Activated CD4-positive, alpha-beta T cell treated with anti-CD3 and anti-CD28 coated beads for 1 hour (primary cell): ENCODE measurements at places on chromosomes 12 and 14.

- no peak for DNase-seq
Measured at GRCh38 chr12:28563936-28564335, 373.7 kb downstream of the CCDC91 start.

- DNase-seq: no peak
Measured at GRCh38 chr12:31850268-31850667, 108.9 kb upstream of the RESF1 start.

GRCh38 chr12:78584695-78585094, 279.9 kb upstream of the SYT1 start:
- no peak for DNase-seq

- DNase-seq: no peak
Measured at GRCh38 chr12:15322164-15323061, at the start of gene PTPRO. Gene PTPRO (plus strand): TSS chr12:15322508.

DNA sequence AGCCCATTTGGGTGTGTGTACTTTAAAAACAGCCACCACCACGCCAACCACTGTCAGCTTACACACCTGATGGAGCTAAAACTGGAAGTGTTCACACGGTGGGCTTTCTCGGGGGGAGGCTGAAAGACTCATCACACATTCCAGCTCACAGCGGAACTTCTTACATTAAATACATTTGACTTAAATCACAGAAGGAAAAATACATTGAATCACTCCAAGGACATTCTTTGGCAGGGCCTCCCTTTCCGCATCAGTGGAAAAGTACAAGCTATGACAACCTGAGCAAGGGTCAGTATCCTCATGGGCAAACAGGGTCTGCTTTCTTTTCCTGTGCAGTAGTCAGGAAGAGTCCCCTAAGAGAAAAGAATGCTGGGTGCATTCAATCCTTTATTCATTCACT, 31.0 kb upstream of the TC2N start:
- no peak for DNase-seq

DNA sequence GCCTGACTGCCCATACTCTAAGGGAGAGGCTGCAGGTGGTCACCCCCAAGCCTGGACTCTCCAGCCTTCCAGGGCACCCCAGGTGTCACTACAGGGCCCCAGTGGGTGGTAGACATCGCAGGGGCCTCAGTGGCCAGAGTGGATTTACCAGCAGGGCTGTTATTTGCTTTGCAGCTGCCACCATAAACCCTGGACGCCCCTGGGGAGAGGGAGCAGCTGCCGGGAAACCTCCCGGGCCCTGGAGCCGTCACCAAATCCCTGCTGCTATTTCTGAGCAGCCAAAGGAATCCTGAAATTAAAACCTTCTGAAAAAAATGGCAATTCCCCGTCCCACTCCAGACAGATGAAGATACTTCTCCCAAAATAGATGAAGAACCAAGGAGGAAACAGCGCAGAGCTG, 13.9 kb downstream of the TMEM119 start:
- no peak for DNase-seq

DNA sequence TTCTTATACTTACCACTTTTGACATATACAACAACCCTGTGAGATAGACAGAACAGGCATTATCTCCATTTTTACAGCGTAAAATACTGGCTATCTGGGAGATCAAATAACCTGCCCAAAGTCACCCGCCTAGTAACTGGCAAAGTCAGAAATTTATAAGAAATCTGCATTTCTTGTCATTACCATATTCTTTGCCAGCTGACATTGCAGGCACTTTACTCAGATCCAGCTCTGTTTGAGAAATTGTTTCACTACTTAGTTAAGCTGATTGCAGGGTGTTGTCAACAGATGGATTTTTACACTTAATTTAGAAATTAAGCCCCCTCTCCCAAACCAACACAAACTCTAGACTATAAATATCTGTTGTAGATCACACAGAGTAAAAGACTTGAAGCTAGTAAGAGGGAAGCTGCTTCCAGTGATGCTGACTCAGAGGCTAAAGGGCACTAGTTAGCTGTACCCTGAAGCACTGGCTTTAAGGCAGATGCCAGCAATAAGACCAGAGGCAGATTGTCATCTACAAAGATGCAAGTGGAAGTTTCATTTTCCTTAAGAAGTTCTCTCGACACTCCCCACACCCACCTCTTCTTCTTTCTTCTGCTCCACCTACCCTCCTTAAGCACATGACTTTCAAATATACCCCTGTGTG, 153.1 kb downstream of the ANO6 start:
- DNase-seq: no peak

GRCh38 chr12:28040246-28040645, 67.7 kb upstream of the PTHLH start:
- DNase-seq: no peak

DNA sequence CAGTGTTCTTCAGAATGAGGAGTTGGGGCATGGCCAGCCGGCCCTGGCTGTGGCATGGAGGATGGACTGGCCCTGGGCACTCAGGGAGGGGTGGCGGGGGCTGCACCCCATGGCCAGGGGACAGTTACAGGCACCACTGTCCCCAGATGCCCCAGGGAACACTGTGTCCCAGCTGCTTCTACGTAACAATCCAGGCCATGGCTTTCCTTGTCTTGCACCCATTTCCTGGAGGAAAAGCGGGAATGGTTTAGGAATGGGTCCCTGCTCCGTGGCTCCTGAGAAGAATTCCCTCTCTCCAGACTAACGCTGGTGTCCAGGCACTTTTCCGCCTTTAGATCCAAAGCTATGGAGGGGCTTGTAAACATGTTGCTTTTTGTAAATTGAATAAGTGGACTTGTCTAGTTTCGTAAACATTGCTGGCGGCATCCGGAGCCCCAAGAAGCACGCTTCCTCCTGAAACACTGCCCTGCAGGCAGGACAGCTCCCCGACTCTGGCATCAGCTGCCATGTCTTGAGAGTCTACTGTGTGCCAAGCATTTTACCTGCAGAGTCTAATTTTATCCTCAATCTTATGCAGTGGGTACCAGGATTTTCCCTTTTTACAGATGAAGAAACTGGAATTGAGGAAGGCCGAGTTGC, 238.3 kb downstream of the SLC41A2 start:
- no peak for DNase-seq

DNA sequence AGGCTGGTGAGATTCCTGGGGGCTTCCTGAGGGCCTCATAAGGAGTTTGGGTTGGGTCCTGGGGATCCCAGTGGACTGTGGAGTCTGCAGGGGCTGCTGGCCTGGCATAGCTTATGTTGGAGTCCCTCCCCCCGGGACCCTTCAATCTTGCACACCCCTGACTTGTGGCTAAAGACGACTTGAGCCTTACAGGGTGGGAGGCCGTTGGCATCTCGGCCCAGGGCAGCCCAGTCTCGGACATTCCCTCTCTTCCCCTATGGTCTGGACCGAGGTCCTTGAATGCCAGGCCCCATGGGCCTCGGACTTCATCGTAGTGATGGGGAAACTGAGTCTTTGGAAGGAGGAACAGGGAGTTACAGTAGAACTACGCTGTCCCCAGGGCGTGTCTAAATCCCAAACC, 12.5 kb downstream of the RTL1 start:
- peak; percentile 3 for DNase-seq

DNA sequence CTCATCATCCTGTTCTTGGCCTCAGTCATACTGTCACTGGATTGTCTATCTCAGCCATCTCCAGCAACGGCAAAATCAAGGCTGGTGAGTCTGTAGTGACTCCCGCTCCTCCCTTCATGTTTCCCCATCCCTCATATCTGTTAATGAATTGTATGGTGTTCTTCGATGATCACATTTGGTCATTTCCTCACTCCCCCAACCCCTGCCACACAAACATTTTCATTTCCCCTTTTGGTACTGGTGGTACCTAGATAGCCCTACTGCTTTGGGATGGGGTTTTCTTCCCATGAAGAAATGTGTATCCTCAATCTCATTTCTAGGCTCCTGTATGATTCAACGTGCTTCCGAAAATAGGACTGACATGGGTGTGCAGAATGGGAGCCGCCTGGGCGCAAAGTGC, 2.7 kb upstream of the KLHL33 start:
- no peak for DNase-seq

DNA sequence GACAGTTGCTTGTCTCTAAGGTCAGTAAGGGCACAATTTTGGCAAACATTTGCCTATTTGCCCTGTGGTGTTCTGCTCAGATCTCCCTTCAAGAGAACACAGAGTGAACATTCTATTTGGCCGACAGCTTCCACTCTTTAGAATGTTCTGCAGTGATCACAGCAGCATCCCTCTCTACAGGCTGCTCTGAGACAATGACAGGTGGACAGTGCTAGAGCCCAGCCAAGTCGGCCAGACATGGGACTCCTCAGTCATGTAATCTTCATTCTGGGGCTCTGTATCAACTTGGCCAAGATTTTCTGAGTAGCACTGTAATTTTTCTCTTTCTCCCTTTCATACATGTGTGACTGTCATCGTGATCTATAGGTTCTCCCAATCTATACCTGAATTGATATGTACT, 34.8 kb downstream of the TIMELESS start:
- DNase-seq: no peak

GRCh38 chr12:105783983-105784947, 354.5 kb downstream of the NUAK1 start:
- no peak for DNase-seq

DNA sequence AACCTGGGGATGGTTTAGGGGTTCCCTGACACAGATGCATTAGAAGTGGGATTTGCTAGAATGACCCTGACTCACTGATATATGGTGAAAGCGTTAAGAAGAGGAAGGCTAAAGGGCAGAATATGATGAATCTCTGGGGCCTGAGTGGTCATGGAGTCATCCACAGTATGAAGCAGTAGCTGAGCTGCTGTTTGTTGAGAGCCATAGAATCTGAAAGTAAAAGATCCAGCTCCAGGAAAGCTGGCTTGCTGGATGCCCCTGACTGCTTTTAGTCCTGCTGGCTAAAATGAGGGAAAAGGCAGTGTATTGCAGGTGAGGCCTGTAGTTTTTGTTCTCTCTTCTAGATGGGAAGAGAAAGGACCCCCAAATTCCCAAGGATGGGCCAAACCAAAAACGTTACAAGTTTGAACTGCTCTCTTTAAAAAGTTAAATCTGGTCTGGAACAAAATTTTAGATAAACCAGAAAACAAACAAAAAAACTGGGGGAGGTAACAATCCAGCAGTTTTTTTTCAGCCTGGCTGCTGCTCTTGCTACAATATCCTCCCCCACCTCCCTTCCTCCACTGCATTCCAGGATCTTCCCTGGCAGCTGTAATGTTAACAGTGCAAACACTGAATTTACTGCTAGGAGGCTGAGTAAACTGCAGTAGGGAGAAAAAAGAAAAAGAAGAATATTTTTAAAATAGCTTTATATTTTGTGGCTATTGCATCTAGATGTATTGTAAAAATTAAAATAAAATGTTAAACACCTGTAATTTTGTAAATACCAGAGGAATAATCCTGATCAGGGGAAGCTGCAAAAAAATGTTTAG, 16.5 kb downstream of the SEL1L start:
- no peak for DNase-seq

GRCh38 chr12:121827351-121828099, 23.7 kb downstream of the SETD1B start:
- no peak for DNase-seq

DNA sequence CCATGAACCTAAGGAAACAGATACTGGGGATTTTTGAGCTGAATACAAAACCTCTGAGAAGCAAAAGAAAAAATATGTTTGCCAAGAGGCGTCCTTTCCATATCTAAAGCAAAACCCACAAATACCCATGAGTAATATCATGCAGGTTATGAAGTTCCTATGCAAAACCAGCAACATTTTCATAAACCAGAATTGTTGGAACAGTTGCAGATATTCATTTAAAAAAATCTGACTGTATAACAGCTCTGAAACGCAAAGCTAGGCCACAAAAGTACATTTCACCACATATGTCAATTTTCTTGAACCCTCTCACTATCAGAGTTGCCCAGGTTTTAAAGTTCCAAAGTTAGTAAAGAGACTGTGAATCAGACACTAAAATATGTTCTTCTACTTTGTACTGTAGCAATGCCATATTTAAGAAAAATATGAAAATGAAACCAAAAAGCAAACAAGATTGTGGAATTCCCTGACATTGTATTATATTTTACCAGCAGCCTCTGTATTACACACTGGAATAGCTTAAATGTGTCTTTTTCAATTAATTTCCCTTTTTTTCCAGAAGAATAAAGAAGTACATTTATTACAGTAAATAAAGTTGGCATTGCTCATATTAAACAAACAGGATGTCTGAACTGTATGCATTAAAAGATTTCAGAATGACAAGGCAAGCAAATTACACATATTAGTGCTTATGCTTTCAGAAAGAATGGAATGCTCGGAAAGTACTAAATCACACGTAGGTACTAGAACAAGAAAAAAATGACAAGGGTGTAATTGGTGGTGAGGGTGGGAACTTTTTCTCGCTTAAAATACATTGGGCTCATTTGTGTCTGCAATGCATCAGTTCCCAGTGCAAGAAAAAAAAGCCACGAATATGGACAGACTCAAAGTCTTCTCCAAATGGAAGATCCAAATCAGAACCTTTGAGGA, 33.6 kb upstream of the HIF1A start:
- DNase-seq: no peak

DNA sequence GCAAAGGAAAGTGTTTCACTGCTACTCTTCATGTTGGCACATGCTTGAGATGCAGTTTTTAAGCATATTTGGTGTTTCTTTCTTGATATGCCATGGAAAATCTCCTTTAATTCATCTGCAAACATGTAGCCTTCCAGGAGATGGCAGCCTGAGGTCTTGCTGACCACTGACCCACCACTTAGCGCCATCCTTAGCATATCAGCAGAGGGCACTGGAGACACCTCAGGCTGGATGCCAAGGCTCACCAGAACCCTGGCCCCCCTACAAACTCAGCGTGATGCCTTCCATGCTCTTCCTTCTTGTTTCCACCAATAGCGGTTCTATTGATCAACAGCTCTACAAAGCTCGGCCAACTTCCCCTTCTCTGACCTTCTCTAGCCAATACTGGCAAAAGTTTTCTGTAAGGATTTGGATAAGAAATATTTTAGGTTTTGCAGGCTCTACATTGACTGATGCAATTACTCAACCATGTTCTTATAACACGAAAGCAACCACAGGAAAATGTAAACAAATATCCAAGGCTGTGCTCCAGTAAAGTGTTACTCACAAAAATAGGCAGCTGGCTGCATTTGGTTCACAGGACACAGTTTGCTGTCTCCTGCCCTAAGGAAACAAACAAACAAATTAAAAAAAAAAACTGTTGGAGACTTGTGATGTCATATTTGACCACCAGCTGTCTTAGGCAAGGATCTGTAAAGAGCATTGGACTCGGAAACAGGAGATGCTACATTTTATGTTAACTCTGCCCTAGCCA, 209.7 kb downstream of the SLC15A4 start:
- no peak for DNase-seq

- DNase-seq: no peak
Measured at GRCh38 chr14:48857366-48857765, 728.8 kb downstream of the RPS29 start.

- no peak for DNase-seq
Measured at GRCh38 chr14:69363055-69363454, 35.0 kb downstream of the ERH start.

GRCh38 chr12:52139579-52140062, 52.2 kb downstream of the KRT80 start:
- no peak for DNase-seq

DNA sequence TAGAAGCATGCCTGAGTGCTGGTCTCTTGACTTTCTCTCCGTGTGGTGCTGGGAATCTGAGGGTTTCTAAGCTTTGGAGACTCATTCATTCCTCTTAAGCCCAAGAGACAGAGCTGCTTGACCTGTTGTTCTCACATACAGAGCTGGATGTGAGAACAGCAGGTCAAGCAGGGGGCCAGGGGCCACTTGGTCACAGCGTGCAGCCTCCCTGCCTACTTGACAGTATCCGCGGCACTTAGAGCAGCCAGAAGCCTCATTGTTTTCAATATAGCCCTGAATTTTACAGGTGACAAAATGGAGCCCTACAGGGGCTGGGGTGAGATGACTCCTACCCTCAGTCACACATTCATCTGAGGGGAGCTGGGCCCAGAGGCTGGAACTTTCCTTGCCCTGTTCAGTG, 88.9 kb downstream of the ESRRB start:
- DNase-seq: no peak
